ENCODE measurements at places on chromosomes 5 and 9.

DNA sequence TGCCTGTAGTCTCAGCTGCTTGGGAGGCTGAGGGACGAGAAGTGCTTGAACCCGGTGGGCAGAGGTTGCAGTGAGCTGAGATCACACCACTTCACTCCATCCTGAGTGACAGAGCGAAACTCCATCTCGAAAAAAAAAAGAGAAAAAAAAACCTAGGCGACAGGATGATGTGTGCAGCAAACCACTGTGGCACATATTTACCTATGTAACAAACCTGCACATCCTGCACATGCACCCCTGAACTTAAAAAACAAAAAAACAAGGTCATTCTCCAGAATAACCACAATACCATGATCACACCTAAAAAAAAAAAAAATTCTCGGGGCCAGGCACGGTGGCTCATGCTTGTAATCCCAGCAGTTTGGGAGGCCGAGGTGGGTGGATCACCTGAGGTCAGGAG lies 7.5 kb upstream of the DOLPP1 start:
- no peak for DNase-seq

- DNase-seq = no peak
Measured at GRCh38 chr9:117916291-117916690, 212.1 kb downstream of the TLR4 start.

DNA sequence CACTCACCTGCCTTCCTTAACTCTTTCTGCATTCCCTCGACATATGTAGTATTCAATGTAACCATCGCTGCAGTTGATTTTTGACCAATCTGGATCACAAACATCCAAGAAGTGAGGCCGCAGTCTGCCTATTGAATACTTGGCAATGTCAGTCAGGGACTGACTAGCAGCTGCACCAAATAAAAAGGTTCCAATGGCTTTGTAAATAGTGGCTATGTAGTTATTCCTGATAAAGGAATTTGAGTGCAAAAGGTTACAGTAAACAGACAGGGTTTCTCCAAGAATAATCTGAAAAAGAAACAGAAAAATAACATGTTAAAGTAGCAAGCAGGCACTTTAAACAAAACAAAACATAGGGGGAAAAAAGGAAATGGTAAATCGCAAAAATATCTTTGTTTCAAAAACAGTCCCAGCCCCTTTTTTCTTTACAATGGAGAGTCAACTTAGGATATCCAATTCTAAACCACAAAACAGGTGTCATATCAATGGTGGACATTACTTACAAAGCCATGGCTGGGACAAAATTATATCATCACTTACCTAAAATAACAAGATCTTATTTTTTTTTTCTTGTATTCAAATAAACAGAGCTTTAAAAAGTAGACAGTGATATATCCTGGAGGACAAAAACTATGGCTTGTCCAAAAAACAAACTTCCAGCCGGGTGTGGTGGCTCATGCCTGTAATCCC lies 66.8 kb downstream of the PLPP1 start:
- no peak for DNase-seq

- DNase-seq = no peak
Measured at GRCh38 chr5:849651-850301, 1.0 kb downstream of the ZDHHC11 start.

DNA sequence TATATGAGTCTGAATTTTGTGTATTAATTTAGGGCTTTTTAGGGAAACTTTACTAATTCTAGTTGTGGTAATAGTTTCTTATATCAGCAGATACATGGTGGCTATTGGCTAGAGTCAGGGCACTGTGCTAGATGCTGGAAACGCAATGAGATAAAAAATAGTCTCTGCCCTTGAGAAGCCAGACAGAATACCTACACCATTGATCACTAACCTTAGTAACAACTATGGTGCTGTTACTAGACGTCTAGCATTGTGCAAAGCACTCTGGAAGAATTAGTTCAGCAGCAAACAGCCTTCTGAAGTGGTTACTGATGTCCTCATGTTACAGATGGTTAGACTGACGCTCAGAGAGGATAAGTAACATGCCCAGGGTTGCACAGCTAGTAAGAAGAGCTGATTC lies 61.8 kb downstream of the GDA start:
- DNase-seq = no peak

GRCh38 chr9:91766315-91767069 lies 183.5 kb downstream of the ROR2 start:
- no peak for DNase-seq

DNA sequence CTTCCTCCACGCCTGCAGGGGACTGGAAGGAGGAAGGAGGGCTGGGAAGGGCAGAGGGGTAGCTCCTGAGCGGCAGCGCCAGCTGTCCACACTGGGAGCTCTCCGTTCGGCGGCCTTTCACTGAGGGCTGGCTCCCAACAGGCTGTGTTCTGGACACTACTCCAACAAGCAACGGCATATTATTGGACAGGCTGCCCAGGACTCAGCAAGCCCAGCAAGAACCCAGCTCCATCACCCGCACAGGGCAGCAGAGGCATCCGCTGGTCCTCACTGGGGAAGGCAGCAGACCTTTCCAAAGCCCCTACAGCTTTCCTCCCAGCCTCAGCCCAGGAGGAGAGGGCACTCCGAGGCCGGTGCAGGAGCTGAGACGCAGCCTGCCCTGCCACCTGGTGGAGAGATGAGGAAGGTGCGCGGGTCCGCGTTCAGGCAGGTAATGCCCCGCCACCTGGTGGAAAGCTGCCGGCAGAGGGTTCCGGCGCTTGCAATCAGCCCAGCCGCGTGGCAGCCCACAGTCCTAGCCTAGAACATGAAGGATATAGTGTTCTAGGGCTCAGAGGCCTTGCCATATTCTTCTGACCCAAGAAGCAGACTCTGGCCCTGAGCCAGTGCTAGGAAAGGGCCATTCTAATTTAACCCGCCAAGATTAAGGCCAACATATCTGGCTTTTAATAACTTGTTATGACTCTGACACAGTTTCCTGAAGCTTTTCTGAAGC lies 74.4 kb downstream of the NRG2 start:
- peak; percentile 66 for DNase-seq

Data from activated CD4-positive, CD25-positive, alpha-beta regulatory T cell treated with anti-CD3 and anti-CD28 coated beads, Interleukin-2, amount 50 U/mL, for 16 hours (primary cell).